ENCODE measurements at places on chromosomes 16 and 17.
A peak's percentile ranks its signal among the peaks of the same experiment; 100 is the strongest.

- DNase-seq: no peak
Measured at GRCh38 chr17:17805575-17805974, 31.2 kb downstream of the SREBF1 start.

DNA sequence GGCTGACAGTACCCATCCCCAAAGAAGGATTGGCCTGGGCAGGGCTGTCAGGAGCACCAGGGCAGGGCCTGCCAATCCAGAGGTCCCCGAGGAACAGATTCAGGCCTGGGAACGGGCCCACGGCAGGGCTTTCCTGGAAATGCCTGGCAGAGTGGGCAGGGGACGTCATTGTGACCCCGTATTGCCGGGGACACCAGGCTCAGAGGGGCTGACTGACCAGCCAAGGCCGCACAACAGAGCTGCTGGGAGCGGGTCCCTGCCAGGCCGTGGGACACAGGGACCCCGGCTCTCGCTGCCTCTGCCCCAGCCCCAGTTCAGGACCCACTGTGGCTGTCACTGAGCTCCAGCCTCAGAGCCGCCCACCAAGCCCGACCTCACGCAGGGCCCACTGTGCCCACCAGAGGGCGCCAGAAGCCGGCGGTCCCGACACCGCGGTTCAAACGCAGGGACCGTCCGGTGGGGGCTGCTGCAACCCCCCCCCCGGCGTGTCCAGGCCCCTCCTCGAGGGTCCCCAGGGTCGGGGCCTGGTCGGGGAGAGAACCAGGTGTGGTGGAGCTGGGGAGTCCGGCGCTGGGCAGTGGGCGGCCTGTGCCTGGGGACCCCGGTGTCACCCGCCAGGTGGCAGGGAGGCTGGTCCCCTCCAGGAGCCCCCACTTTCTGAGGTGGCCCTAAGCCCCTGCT is 15.2 kb upstream of the SSTR5 start:
- DNase-seq: peak; percentile 27

DNA sequence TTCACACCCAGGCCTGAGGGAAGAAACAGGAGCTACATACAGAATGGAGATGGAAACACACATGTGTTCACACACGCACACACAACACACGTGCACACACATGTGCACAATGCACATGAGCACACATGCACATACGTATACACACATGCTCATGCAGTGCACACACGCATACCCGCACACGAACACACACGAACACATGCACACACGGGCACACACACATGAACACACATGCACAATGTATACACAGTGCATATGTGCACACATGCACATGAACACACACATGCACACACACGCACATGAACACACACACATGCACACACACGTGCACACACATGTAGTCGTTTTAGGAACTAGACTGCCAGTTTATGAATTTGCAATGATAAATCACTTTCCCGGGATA is 49.3 kb upstream of the CDR2 start:
- no peak for DNase-seq

DNA sequence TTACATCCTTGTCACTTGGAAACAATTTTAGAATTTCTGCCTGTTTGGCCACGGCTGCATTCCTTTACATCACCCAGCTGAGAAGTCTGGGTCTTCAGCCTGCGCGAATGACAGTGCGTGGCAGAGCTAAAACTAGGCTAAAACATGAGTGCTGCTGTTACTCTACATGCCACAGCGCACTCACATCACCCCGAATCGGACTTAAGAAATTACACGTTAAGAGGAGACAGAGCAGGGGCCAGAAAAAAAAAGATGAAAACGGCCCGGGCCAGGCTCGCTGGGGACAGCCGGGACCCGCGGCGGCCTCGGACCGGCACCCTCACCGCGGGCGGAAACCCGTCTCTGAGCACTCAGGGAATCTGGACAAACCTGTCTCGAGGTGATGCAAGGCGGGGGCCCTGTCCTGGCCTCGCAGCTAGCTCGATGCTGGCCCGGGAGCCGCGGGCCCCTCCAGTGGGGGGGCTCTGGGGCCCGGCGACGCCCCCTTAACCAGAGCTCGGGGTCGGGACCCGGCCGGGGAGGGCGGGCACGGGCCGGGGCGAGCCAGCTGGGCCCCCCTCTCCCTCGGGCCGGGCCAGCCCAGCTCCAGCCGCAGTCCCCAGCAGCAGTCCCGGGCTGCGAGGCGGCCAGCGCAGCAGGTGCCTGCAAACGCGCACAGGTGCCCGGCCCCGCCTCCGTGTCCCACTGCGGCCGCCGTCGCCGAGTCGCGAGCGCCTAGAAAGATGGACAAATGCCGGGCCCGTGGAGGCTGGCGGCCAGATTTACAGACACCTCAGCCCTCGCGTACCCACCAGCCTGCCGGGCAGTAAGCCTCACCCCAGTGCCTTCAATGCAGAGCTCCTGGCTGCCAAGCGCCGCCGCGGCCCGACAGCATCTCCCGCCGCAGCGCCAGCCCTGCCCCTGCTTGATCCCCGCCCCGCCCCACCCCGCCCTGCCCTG is at the start of gene AKTIP:
TSS of gene AKTIP (minus strand) at position 879 of the 939 bp plus-strand sequence. CDS start 2,950 bp downstream, outside the sequence.
- DNase-seq: no peak

- DNase-seq: no peak
Measured at GRCh38 chr17:71631483-71631882, 489.3 kb upstream of the SOX9 start.

DNA sequence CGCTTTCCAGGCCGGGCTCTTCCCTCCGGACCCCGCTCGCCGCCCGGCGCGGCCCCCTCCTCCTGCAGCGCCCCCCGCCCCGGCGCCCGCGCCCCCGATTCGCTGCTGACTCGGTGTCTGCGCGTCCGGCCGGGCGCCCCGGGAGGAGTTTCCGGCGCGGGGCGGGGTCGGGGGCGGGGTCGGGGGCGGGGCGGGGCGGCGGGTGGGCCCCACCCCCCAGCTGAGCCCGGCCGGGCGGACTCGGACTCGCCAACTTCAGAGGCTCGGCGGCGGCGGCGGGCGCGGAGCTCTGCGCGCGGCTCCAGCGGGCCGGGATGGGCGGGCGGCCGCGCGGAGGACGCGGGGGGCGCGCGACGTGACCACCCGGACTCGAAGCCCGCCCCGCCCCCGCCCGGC is at the start of gene METRNL:
TSS of gene METRNL (plus strand) at position 258 of the 396 bp plus-strand sequence. CDS start 207 bp downstream, outside the sequence.
- DNase-seq: peak; percentile 53

DNA sequence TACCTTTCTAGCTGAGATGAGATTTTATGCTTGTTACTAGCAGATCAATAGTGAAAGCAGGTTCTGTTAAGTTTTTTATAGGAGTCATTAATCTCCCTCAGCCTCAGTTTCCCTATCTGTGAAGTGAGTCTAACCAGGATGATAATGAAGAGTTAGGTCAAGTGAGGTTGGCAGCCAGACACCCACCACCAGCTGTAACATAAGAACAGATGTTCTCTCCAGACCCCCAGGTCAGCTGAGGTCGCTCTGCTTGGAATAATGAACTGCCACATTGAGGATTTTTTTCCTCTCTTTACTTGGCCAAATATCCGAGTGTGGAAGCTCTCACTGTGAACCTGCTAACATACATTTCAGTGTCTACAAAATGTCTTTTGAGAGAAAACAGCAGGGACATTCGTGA is 389.6 kb downstream of the WWOX start:
- no peak for DNase-seq

DNA sequence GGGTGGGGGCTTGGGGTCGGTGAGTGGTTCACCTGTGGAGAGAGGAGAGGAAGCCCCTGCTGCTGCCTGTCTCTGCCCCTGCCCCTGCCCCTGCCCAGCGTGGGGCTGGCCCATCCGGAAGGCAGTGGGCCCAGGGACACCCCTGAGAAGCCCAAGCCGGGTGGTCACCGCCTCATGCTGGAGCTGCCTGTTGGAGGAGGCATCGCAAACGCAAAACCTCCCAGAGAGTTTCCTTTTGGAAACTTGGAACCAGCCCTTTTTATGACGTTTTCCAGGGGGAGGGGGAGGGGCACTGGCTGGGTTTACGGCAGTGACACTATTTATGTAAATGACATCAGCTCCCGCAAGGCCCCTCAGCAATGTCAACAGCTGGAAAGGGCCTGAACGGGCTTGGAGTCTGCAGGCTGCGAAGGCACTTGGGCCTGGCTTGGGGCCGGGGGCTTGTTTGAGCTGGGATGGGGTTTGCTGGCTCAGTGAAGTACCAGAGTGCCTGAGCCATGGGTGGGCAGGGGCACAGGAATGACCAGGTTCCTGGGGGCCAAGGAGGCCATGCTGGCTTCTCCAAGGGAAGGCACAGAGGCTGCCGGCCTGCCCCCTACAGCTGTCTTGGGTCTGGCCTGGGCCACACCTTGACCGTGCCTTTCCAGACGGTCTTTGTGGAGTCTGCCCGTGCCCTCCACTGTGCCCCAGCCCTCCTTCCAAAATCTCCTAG is 219.5 kb downstream of the NTN1 start:
- no peak for DNase-seq

DNA sequence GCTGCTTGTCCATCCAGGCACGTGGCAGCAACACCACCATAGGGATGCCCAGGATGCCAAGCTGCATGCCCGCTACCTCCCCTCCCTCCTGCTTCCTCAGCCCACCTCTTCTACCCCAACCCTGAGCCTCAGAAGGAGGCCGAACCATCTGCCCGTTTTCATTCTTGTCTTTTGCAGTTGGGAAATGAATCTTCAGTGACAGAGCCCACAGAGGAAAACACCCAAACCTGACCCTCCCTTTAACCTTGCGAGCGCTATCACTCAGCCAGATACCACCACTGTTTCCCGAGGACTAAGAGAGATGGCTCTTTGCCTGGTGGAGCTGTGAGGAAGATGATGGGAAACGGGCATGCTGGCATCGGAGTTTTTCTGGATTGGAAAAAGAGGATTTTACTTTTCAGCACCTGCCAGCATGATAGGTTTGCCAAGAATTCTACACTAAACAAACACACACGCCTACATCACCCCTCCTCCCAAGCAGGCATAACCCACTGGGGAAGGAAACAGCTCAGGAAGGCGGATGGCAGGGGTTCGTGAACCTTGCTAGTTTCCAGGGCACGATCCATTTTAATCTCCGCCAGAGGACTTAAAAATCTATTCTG is 457.4 kb downstream of the SLC39A11 start:
- DNase-seq: peak; percentile 52

DNA sequence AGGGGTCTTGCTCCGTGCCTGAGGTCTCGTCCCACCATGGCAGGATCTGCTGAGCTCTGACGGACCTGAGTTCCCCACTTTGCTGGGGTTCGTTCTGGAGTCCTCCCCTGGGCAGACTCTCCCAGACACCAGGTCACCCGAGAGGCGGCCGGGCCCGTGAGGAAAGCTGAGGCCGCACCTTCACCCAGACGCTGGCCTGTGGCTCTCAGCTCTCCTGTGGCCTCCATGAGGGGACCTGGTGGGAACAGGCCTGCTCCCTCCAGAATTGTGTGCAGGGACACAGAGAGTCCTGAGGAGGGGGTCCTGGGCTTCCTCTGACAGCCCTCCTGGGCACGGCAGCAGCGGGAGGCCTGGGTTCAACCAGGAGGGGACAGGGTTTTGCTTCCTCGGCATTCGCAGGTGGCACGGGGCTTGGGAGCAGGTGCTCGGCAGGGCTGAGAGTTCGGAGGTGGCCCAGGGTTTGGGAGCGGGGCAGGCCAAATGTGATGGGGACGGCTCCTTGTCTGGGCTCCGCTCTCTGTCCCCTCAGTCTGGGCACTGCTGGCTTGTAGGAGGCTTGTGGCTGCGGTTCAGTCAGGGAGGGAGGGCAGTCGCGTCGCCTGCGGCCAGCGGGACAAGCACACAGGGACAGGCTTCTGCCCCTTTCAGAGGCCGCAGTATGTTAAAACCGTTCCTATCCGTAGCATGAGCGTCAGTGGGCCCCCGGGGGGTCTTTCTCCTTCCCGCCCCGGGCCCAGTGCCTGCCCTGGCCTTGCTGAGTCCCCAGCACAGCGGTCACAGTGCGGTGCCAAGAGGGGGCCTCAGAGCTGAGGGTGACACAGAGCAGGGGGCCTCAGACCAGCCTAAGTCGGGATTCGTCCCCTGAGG is 8.1 kb upstream of the SNAI3 start:
- no peak for DNase-seq

DNA sequence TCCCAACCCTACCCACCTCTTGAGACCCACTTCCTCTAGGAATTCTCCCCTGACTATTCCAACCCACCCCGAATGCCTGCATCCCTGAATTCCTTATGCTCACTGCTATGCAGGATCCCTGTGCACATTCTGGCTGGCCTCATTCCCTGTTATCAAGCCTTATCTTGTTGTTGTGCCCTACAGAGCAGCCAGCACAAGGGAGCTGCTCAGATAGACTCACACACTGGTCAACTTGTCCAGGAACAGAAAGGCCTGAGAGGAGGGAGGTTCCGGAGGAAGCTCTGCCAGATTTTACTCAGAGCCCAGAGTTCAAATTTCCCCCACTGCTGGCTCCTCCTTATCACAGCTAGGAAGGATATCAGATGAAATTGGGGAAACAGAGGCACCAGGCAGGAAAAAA is 24.8 kb upstream of the MYO18A start:
- DNase-seq: no peak

- DNase-seq: no peak
Measured at GRCh38 chr17:55264278-55264644, 499 bp upstream of the HLF start.

- DNase-seq: no peak
Measured at GRCh38 chr17:42999003-42999525, 845 bp downstream of the RPL27 start.

GRCh38 chr17:75450270-75450669 is 6.2 kb upstream of the TMEM94 start:
- no peak for DNase-seq

GRCh38 chr17:76384987-76385891 is 830 bp downstream of the SPHK1 start:
- peak; percentile 10 for DNase-seq

DNA sequence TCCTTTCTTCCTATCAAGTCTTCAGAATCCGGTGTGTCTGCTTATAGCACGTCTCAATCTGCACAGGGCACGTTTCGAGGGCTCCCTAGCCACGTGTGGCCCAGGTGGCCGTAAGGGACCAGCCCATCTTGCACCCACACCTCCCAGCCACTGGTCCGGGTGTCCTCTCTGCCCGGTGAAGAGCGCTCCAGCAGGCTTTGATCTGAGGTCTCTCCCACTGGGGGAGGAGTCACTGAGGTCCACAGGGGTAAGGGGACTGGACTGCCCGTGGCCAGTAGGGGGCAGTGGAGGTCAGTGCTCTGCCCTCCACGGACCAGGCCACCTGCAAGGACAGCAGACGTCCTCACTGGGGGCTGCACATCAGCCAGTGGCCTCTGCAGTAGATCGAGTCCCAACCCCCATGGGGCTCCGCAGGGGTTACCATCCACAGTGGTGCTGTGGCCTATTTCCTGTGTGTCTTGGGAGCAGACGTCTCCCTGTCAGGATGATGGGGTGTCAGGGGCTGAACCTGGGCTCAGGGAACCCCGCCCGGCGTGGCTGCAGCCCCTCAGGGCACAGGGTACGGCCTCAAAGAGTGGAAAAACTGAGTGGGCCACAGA is 204.1 kb upstream of the CIBAR2 start:
- DNase-seq: peak; percentile 49
